Stimulated activated CD8-positive, alpha-beta memory T cell treated with anti-CD3 and anti-CD28 coated beads, Interleukin-15, amount 100 ng/mL, for 4 hours (primary cell): ENCODE measurements at places on chromosomes 4 and X.

DNA sequence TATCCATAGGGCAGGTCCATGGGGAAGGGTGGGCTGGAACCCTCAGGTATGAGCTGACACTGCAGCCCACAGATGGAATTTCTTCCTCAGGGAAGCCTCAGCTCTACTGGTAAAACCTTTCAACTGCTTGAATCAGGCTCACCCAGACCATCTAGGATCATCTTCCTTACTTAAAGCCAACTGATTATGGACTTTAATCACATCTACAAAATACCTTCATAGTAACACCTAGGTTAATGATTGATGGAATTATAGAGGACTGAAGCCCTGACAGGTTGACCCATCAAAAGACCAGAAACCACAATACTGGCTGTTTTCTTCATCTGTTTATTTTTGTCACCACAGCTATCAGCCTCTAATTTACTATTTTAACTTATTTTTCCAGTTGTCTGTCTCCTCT lies 188.9 kb upstream of the BOD1L1 start:
- no peak for DNase-seq

DNA sequence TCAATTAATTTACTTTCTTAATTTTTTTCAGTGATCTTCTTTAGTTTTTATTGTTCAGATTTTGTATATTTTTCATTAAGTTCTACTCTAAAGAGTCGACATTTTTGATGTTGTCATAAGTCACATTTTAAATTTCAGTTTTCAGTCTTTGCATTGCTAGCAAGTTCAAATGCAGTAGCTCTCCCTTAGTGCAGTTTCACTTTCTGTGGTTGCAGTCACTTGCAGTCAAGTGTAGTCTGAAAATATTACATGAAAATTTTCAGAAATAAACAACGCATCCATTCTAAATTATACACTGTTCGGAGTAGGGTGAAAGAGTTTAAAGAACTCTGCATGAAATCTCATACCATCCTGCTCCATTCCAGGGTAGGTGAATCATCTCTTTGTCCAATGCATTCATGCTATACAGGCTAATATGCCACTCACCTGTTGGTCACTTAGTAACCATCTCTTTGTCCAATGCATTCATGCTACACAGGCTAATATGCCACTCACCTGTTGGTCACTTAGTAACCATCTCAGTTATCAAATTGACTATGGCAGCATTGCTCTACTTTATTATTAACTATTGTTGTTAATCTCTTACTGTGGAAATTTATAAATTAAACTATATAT lies 356.9 kb downstream of the STPG2 start:
- no peak for DNase-seq

GRCh38 chrX:105211066-105211575 lies 9.4 kb downstream of the TEX13A start:
- DNase-seq: no peak

DNA sequence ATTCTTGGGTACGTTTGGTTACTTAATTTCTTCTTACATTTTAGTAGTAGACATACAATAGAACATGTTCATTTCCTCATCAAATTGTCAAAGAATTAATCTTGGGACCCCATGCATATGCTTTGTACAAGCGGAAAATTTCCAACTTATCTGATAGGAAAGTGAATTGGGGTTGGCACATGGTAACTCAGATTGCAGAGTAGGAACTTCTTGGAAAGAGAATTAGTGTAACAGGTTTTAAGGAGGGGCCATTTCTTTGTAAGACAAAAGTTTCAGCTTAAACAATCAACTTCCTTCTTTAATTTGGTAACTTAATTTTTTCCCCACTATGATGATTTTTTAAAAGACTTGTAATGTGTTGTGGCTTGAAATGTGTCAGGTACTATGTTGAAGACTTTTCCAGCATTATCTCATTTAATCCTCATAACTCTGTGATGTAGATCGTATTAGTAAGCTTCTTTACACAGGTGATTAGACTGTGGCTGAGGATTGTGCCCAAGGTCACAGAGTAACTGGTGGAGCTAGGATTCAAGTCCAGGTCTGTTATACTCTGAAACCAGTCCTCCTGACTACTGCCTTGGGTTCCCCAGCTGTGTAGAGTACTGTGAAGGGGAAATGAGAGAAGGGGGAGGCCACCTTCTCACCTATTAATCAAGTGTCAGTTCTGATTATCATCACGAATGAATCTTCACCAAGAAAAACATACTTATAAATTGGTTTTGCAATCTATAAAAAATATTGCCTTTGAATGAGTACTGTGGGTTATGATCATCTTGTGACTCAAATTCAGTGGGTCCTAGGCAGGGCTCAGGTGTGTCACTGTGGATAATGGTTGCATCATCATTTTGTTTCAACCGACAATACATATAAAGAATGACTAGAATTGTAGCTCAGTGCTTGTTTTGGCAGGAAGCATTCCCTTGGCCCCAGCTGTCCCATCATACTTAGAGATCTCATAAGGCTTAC lies 4.3 kb downstream of the GK start:
- no peak for DNase-seq

- no peak for DNase-seq
Measured at GRCh38 chrX:7204619-7205018, 56.7 kb upstream of the PUDP start.

DNA sequence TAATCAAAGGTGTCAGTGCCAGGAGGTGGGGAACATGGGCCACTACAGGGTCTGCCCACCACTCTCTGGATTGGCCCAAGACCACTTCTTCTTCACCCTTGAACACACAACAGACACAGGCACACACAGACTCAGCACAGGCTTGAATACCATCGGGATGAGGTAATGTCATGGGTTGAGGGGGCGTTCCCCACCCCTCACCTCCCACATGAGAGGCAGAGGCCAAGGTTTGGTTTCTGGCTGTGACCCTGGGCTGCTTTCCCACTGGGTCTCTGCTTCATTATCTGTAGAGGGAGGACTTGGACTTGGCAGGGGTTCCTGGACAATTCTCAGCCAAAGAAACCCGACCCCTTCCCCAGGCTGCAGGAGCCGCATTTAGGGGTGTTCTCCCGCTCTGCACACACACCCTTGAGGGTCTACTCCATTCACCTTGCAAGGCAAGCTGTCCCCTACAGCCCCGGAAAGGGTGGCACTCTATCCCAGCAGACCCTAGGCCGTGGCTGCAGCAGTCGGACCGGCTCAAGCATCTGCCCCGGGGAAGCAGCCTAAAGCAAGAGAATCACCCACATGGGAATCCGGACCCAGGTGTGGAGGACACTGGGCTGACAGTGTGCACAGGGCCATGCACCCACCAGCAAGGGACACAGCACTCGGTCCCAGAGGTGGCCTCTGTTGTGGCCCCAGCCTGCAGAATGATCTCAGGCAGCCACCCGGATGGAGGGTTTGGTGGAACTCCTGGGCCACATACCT lies 62.4 kb downstream of the TRMT44 start:
- no peak for DNase-seq

DNA sequence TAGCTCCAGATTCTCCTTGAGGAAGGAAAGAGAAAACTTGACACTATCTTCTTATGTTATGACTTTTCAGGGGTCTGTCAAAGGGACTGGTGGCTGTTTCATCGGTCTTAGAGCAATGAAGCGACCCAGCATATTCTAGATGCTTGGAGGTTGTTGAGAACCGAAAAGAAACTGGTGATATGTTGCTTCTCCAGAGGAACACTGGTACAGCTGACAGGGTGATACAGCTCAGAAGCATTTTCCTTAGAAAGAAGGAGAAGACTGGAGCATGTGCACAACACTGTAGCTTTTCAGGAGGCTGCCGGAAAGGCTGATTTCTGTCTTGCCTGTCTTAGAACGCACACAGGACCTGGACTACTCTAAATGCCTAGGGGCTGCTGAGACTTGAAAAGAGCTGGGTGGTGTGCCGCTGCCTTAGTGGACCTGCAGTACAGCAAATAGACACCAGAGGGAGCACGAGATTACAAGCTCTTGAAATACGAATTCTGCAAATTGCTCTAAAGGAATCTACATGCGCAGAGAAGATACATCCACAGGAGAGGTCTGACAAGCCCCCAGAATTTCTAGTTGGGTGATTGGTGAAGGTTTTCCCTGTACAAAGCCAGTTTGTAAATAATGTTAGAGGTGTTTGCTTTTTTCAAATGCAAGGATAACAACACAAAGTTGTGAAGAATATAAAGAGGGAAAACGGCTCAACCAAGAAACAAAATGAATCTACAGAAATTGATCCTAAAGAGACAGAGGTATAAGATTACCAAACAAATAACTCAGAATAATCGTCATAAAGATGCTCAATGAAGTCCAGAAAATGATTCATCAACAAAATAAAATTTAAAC lies 223.1 kb upstream of the DMD start:
- no peak for DNase-seq

- DNase-seq: no peak
Measured at GRCh38 chr4:18733961-18734360, 712.4 kb upstream of the LCORL start.

GRCh38 chr4:151792530-151792929 lies 31.7 kb upstream of the GATB start:
- DNase-seq: no peak

- no peak for DNase-seq
Measured at GRCh38 chr4:99642725-99643489, 14.7 kb downstream of the C4orf54 start.

- DNase-seq: no peak
Measured at GRCh38 chr4:138938366-138938690, 77.3 kb upstream of the NOCT start.

DNA sequence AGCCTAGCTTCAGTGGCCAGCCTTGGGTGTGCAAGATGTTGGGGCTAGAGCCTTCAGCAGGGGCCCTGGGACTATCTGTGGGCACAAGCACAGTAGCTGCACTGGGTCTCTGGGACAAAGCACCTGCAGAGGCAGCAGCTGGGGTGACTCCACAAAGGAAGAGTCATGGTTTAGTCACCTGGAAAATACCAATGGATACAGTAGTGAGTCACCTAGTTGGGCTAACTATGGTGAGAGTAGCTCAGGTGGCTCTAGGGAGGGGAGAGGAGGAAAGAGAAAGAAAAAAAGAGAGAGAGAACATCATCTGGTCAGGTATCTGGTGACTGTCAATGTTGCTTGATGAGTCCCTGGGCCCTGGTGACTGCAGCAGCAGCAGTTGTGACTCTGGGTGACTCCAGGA lies 72.9 kb upstream of the SPIN4 start:
- no peak for DNase-seq

- no peak for DNase-seq
Measured at GRCh38 chr4:109821185-109821584, 5.6 kb downstream of the GAR1 start.

- no peak for DNase-seq
Measured at GRCh38 chr4:105060628-105061027, 86.0 kb upstream of the TET2 start.

DNA sequence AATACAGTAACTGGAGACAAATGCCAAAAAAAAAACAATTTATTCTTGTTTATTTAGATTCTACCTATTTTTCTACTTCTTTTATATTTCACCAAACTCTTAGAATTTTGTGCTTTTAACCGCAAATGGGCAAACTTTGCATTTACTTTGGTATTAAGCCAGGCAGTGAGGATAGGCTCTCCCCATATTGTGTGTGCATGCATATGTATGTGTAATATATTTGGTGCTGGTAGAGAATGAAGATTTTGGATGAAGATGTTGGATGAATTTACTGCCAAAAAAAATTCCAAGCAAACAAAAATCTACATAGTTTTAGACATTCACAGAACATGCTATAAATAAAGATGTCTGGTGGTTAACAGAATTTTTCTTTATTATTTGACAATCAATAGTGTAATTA lies 30.3 kb downstream of the GALNTL6 start:
- no peak for DNase-seq
